Left forelimb (tissue), 1 donor: ENCODE measurements at places on chromosomes 2 and 18.
A peak's percentile ranks its signal among the peaks of the same experiment; 100 is the strongest.

DNA sequence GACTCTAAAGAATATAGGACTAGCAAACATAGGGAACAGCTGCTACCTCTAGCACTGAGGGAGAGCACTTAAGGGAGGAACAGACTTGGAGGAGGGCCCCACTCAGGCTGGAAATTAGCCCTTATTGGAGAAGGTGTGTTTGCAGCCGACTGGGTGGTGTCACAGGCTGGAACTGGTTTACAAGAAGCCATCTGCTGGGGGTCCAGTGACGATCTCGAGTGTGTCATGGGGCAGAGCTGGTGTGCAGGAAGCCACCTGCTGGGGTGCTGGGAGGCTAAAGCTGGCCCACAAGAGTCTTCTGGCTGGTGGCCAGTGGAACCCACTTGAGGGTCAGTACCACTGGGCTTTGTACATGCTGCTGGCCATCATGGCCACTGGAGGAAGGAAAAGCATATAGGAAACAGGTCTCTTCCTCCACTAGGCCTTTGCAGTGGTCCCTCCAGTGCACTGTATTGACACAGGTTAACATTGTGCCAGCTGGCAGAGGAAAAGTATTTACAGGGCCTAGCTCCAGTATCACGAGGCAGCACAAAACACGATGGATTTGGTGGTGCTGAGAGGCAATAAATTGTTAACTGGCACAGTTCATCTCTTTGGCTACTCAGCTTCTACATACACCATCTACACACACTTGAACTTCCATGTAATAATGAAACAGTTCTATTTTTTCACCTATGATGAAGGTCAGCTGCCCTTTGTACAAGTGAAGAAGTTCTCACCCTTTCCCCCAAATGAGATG, 43.6 kb downstream of the MAP3K20 start:
- DNase-seq, result no peak

GRCh38 chr2:233690444-233690843, 2.2 kb upstream of the UGT1A6 start:
- DNase-seq, result no peak

- no peak for DNase-seq
Measured at GRCh38 chr2:15160201-15160991, 400.7 kb downstream of the NBAS start.

GRCh38 chr18:58536534-58537271, 92.2 kb downstream of the ALPK2 start:
- no peak for DNase-seq

DNA sequence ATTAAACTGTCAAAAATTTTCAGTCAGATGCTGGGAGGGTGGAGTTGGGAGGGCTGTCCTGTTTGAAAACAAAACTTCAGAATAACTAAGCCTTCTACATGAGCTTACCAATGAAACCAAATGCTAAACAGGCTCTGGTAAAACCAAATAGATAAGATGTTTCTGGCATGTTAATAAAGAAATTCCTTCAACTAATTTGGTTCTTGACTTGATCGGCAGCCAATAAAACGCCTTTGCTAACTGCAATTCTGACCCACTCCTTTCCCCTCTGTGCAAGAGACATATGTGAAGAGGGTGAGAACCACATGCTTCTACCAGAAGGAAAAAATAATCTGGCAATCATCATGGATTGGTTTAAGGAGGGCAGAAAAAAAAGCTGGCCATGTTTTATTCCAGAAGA, 20.9 kb downstream of the MAP4K3 start:
- DNase-seq, result no peak

DNA sequence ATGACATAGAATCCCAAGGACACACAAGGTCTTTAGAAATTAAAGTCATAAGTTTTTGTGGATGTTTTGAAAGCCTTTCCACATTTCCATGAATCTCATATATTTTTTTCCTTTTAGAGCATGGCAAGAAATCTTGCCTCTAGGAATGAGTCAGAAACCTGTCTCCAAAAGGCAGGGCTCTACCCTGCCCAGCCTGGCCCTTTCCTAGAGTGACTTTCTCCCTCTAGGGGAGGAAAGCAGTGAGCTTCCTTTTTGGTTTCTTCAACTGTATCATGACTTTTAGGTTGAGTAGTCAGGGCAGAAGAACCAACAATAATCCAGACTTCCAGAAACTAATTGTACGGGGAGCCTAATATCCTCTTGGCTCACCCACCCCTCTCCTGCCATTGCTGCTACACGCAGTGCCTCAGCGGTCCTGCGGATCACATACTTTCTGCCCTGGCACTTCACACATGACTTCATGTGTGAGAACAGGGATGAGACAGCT, 300.3 kb downstream of the AGPS start:
- no peak for DNase-seq

- DNase-seq, result no peak
Measured at GRCh38 chr2:202017940-202018339, 15.7 kb upstream of the FZD7 start.

- peak; percentile 36 for DNase-seq
Measured at GRCh38 chr2:11532416-11533055, 1.3 kb upstream of the GREB1 start.

- DNase-seq, result no peak
Measured at GRCh38 chr2:191158193-191158592, 7.4 kb upstream of the STAT4 start.
